Midbrain (tissue), 1 donor: ENCODE measurements at places on chromosomes 13 and 19.

GRCh38 chr19:38654628-38655055 lies 7.2 kb downstream of the ACTN4 start:
- no peak for DNase-seq

- DNase-seq, result no peak
Measured at GRCh38 chr13:60689571-60689970, 292.6 kb downstream of the TDRD3 start.

DNA sequence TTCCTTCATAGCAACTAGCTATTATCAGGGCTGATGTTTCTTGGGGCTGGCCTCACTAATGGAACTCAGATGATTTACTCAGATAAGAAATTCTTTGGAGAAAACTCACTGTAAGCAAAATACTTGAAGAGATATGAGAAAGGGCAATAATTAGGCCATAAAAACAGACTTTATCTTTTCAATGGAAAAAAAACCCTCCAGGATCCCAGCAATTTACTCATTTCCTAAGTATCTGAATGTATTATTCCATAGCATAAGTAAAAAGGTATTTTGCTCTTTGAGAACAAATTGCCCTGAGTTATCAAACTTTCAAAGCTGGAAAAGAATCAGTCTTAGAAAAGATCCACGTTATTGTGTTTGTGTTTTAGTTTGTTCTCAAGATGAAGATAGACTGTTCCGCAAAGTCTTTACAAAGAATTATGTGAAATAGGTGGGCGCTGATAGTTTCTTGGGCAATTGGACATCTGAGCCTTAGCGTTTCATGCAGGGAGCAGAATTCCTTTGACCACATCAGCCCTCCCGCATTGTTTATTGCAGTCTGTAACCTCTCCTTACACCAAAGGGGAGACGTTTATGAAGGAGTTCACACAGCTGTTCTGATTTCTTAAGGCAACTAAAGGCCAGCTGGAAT lies 29.1 kb upstream of the CSNK1A1L start:
- DNase-seq, result no peak

- DNase-seq, result no peak
Measured at GRCh38 chr19:870963-871401, 11.5 kb downstream of the CFD start.

- DNase-seq, result no peak
Measured at GRCh38 chr19:45391346-45391745, 13.5 kb downstream of the PPP1R13L start.

- no peak for DNase-seq
Measured at GRCh38 chr13:96834626-96835025, 159.7 kb downstream of the OXGR1 start.

- DNase-seq, result no peak
Measured at GRCh38 chr13:41232578-41233480, 30.5 kb downstream of the MTRF1 start.

DNA sequence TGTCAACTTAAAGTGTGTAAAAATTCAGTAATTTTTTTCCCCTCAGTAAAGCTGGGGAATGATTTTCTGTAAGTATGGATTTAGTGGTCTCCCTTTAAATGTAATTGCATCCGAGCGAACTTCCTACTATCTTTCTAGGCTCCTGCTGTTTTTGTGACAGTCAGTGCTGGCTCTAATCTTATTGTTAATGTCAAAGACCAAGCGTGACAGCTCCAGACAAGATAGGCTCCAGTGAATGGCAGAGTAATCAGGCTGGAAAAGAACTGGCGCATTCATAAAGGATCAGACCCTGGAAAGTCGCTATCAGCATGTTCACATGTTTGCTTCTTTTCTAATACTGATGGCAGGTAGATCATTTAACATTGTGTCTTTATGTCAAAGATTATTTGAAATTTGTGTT lies 908.0 kb upstream of the ATXN8OS start:
- no peak for DNase-seq

DNA sequence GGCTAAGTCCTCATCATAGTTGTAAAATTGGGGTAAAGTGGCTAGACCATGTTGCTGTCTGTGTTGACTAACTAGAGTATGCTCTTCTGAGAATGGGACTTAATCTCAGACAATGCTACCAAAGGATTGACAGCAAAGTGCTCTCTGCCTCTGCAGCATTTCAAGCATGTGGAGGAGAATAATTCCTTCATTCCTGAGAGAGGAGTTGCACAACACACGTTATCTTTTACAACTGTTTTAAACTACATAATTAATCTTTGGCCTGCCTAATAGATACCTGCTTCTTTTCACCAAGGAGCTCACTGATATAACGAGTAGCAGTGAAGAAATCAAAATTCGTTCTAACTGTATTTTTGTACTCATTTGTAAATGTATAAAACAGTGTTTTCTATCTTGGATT lies 2172.2 kb downstream of the PCDH9 start:
- DNase-seq, result no peak

GRCh38 chr19:28961772-28962500 lies 251.0 kb downstream of the UQCRFS1 start:
- no peak for DNase-seq

- DNase-seq, result no peak
Measured at GRCh38 chr13:77579959-77580358, 44.5 kb downstream of the SCEL start.
